ENCODE measurements at places on chromosomes 7 and 10.

DNA sequence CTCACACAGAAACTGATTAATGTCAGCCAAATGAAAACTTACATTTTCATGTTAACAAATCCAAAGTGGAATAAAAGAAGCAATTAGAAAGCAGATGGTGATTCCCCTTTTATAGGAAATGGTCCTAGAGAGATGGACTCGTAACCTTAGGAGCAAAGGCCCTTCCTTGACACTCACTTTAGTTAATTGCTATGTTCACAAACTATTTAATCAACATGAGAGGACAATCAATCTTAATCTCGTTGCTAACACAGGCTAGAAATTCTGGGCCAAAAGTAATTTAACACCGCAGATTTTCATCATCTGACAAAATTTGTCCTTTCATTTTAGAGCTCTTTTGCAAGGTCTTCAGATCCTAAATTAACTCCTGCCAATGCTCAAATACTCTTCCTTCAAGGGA is 64.0 kb upstream of the DNAJB12 start:
- no peak for DNase-seq

- no peak for DNase-seq
These were observed 188.7 kb downstream of the EMX2 start for GRCh38 chr10:117731121-117731791.

GRCh38 chr7:27166531-27167505 is 1.5 kb upstream of the HOXA9 start:
- DNase-seq: no peak

- DNase-seq: no peak
These were observed 45.4 kb upstream of the MBL2 start for GRCh38 chr10:52818019-52818418.

- no peak for DNase-seq
These were observed 61.9 kb upstream of the CACUL1 start for GRCh38 chr10:118816471-118817168.

DNA sequence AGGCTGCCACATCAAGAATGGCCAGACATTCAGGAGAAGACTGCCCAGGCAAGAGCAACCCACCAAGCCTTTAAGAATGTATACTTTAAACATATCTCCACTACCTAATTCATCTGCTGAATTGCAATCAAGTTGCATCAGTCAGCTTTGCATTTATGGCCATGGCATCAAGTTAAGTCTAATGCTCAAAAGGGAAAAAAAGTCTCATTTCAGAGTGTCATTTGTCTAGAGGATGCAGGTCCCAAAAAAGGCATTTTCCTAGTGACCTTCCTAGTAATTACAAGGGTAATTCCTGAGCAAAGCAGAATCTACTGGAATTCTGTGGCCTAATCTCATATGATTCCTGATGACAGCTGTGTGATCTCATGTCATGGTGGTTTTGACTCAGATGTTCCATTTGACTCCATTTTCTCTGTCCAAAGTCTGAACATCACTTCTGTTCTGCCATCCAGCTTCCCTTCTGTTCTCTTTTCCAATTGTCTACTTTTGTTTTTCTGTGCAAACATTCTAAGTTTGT is 7.3 kb upstream of the CABCOCO1 start:
- DNase-seq: no peak

- no peak for DNase-seq
These were observed 45.0 kb upstream of the CSTF2T start for GRCh38 chr10:51744235-51745000.

GRCh38 chr10:49351669-49352068 is 44.2 kb downstream of the DRGX start:
- DNase-seq: no peak

GRCh38 chr7:75649462-75649861 is 89.3 kb downstream of the HIP1 start:
- DNase-seq: no peak

DNA sequence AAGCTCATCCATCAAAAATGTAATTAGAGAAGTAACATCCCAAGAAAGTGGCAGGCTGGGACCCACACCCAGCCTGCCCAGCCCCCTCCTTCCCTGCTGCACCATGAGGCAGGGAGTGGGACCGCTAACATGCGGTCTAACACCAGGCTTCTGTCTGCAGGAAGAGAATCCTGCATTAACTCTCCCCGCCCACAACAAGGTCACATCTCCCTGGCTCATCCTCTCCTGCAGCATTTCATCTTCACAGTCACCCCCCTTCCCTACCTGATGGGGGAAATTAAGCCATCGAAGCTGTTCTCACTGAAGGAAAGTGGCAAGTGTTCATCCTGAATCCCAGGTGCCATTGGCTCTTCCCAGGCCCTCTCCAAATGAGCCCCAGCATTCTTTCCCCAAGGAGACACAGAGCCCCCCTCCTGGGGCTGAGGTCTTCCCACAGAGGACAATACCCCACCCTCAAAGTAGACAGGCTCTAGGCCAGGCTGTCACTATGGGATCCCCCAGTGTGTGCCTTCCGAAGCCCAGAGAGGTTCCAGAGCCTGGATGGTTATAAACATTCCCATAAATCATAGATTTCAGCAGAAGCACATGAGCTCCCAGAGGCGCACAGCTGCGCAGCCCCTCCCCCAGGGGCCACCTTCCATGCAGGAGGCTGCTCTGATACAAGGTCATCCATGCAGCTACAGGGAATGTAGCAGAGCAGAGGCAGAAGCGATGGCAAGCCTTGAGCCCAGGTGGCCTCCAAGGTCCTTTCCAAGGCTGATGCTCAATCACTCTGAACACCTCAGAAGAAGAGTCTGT is 148.0 kb downstream of the OAT start:
- no peak for DNase-seq

GRCh38 chr10:45451407-45451806 is 77.4 kb downstream of the ALOX5 start:
- DNase-seq: no peak

DNA sequence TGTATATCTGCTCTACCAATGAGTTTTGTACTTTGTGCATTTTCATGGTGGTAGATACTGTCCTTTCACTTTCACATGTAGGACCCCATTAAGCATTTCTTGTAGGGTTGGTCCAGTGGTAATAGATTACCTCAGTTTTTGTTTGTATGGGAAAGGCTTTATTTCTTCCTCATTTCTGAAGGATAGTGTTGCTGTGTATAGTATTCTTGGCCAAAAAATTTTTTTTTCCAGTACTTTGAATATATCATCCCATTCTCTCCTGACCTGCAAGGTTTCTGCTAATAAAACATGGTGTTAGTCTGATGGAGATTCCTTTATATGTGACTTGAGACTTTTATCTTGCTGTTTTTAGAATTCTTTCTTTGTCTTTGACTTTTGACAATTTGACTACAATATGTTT is 12.0 kb downstream of the GIMAP8 start:
- DNase-seq: no peak

DNA sequence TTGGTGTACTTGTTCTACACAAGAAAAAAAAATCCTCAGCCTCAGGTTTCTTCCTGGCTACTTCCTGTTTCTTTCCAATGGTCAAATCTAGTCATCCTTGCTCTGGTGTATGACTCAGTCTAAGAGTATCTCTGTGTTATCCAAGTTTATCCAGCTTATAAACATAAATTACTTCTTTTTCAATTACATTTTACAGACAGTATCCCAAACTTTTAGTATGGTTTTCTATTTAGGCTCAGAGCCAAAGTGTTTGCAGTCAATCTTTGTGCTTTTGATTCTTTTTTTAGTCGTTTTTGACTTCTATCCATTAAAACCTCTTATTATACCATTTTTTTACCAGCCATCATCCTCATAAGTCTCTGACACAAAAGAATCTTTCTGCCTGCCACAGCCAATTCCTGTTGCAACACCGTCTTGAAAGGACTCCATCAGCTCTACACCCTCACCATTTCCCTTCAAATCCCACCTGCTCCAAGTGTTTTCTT is 294.6 kb downstream of the PTEN start:
- DNase-seq: no peak

- DNase-seq: no peak
These were observed 27.0 kb downstream of the MMD2 start for GRCh38 chr7:4931943-4932342.

- no peak for DNase-seq
These were observed 133.5 kb downstream of the VIPR2 start for GRCh38 chr7:159010937-159011721.

DNA sequence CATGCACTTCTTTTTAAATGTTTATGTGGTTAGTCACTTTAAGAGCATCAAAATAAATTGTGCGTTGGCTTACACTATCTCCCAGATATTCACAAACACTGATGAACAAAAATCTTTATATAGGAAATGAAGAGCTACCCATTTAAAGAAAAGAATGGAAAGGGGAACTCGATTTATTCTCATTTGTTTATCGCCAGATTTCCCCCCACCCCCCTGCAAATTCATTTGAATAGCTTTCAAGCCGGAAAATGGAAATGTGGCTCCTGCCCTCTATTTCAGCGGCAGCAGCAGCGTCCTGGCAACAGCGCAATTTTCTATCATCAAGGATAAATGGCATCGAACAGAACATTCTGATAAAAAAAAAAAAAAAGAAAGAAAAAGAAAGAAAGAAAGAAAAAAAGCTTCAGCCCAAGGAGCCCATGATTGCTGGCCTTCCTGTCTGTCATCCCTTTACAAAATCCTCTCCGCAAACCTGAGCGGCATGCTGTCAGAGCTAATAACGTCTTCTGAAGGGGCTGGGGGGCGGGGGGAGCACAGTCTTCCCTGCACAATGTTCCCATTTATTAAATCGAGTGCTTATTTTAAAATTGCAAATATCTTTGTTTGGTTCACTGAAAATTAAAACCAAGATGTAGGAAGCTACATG is 13.7 kb upstream of the DLX6 start:
- no peak for DNase-seq

- DNase-seq: no peak
These were observed 44.3 kb downstream of the TRRAP start for GRCh38 chr7:98922392-98923187.

DNA sequence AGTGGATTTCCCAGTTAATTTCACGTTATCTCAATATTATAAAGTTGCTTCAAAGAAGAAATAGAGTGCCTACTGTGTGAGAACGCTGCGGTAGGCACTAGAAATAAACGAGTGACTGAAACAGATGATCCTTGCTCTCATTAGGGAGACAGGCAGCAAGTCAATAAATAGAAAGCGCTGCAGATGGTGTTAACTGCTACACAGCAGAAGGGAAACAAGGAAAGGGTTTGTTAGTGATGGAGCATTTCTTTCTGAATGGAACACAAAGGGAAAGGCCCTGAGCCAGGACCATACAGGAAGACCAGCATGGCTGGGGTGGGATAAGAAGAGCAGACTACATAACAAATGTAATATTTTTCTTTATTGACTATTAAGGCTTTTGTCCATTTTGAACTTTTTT is 235.2 kb downstream of the MALRD1 start:
- no peak for DNase-seq

DNA sequence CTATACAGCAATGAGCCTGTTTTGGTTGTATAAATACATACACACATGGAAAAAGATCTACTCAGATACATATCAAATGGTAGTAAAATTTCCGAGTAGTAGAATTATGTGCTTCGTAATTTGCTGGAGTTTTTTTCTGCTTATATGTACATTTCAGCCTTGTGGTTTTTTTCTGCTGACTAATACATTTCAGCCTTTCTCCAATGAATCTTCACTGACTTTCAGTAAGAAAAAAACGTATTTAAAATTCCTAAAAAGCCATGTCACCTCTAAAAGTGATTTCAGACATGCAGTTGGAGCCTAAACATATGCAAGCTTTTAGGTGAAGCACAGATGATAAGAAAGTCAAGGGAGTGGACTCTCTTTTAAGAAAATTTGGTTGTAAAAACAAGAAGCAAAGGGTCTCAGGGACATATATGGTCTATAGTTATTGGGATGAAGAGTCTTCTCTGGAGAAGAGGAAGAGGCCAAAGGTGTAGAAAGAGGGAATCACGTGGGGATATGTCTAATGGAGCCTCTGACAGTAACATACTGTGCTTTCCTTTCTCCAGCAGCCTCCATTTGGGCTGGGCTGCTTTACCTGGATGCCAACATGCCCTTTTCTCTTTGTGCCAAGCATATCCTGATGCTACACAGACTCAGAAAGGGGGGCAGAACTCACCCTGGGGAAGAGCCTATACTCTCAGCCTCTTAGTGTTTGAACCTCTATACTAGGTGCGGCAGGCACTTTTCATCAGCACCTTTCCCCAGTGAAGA is 2.4 kb downstream of the AMPH start:
- DNase-seq: no peak

DNA sequence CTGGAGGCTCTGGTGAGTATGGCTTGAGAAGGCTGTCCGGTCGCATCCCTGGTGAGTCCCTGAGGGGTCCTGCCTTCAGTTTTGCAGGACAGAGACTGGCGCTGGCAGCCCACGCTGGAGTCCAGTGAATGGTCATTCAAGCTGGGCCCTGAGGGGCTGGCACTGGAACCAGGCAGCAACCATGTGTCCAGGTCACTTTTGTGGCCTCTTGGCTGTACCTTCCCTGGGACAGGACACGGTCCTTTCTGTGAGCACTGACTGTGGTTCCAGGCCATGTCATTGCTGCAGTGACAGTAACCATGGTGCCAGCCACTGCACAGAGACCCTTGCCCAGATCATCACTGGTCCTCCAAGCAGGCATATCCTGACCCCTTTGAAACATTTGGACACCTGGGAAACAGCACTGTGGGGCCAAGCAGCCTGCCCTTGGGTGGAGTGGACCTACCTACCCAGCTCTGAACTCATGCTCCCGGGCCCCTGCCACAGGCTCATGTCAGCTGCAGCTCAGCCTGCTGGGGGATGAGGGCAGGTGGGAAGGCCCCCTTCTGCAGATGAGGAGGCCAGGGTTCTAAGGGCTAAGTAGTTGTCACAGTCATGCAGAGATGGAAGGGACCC is 72.1 kb downstream of the ADCY1 start:
- no peak for DNase-seq

- DNase-seq: peak; percentile 26
These were observed at the start of gene TBX20 for GRCh38 chr7:35253710-35254495. Gene TBX20, minus strand, starts transcription at chr7:35254100. Its CDS starts 480 bp downstream, at chr7:35253620.

- no peak for DNase-seq
These were observed 13.9 kb downstream of the LMTK2 start for GRCh38 chr7:98120559-98120958.

GRCh38 chr10:74165530-74165901 is 14.5 kb downstream of the ADK start:
- DNase-seq: no peak

DNA sequence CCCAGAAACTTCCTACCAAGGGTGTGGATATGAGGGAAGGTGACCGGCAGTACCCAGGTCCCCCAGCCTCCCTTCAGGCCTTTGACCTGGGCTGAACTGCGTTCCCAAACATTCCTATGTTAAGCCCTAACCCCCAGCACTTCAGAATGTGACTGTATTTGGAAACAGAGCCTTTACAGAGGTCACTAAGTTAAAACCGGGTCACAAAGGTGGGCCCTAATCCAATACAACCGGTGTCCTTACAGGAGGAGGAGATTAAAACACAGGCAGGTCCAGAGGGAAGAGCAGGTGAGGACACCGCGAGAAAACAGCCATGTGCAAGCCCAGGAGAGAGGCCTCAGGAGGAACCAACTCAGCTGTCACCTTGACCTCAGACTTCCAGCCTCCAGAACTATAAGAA is 28.0 kb downstream of the GRB10 start:
- DNase-seq: no peak

GRCh38 chr7:77940647-77941046 is 142.1 kb downstream of the PHTF2 start:
- DNase-seq: no peak
